Thyroid gland (tissue), 4 donors: ENCODE measurements at places on chromosomes 5 and 9. TPM values are rescaled to one million over a fixed set of nuclear protein-coding genes. Genes with fewer than 3 reads are reported as not detected.

DNA sequence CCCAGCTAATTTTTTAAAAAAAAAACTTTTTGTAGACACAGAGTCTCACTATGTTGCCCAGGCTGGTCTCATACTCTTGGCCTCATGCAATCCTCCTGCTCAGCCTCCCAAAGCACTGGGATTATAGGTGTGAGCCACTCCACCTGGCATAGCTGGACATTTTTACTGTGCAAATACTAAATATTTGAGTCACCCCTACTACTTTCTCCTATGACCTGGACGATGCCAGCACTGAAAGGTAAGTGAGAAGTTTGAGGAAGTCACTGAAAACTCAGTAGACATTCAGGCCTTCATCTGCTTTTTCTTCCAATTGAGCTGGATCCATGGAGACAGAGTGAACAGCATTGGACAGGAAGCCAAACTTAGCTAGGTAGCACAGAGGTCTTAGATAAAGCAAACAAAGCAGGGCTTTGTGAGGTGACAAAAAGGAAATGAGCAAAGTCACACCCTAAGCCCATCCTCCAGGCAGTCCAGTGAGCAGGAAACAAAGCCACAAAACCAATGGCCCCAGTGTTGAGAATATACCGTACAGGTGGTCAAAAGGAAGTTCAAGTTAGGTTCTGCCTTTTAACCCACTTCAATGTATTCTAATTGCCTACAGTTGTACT, 192.6 kb upstream of the RASA1 start:
- no peak for DNase-seq

- DNase-seq: peak; percentile 58
These were observed at the start of gene SNCAIP for GRCh38 chr5:122311961-122312590. SNCAIP (plus strand) TSS chr5:122312237; CDS start chr5:122391135, 78,898 bp downstream.

The TPPP gene
- 7.2 TPM for total RNA-seq

- no peak for DNase-seq
These were observed 67.2 kb upstream of the FUBP3 start for GRCh38 chr9:130512199-130512598.

GRCh38 chr9:137116728-137117127, 2.2 kb upstream of the DPP7 start:
- DNase-seq: no peak

GRCh38 chr5:146924132-146924531, 45.6 kb upstream of the PPP2R2B start:
- DNase-seq: no peak

DNA sequence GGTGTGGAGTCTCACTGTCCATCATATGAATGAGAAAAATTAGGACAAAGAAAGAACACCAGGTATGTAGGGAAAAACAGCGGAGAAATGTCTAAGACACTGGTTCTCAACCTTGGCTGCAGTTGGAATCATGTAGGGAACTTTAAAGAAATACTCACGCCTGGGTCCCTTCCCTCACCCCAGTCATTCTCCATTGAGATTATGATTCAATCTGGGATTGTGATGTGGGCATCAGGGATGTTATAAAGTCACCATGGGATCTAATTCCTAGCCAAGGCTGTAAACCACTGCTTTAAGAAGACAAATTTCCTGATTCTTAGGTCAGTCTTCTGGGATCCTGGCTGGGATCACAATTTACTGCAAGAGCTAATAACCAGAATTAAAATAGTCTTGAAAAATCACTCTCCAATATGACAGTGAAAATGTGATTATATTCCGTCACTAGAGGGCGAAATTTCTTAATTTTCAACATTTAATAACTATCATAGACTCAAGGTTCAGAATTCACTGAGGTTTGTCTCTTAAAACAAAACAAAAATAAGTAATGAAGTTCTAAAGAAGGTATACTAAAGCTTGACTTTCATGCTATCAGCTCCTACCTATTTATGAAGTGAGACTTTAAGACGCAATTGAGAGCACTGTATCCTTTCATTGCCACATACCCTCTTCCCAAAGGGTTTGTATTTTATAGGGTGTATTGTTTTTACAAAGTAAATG, 60.5 kb downstream of the GLDC start:
- no peak for DNase-seq

DNA sequence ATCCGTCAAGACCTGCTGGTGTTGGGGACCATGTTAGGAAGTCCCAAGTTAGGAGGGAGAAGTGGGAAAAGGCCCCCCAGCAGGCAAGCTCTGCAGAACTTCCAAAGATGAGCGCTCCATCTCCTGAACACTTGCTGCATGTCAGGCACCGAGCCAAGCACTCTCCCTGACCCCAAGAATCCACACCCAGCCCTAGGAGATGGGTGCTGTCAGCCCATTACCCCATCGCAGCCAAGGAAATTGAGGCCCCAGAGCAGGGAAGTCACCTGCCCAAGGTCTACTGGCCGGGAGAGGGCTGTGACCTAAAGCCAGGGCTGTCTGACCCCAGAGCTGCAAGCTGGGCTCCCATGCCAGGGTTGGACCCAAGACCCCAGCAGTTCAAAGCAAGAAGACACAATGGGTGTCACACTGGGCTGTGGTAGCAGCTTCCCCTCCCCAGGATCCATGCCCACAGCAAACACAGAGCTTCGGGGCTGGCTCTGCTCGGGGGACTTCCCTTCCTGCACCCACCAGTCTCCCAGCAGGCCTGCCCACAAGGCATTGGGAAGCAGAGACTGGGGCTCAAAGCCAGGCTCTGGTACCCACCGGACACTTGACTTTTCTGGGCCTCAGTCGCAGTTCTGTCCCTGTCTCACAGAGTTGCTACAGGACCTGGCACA, 13.5 kb downstream of the EEIG1 start:
- no peak for DNase-seq

The IL3 gene
- total RNA-seq: not detected

The LAMC3 gene
- 3.9 TPM for total RNA-seq

DNA sequence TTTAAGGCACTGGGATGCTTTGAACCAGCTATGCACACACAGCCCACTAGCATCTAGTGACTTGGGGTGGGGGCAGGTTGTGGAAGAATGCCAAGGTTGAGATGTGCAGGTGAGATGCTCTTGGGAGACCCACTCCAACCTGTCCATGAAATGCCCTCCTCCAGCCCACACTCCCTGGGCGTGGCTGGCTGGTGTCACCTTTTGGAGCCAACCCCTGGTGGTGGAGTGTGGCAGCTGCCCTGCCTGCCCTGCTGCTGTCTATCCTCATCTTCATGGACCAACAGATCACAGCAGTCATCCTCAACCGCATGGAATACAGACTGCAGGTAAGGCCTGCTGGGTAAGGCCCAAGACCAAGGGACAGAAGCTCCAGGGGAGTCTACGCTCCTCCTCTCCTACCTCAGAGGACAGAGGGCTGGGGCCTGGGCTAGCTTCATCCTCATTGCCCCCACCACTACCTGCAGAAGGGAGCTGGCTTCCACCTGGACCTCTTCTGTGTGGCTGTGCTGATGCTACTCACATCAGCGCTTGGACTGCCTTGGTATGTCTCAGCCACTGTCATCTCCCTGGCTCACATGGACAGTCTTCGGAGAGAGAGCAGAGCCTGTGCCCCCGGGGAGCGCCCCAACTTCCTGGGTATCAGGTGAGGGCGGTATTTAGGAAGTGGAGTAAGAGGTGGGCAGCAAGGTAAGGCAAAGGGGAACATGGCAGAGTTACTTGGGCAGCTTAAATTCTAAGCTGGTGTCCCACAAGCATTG, 7.4 kb downstream of the SLC4A9 start:
- DNase-seq: no peak

DNA sequence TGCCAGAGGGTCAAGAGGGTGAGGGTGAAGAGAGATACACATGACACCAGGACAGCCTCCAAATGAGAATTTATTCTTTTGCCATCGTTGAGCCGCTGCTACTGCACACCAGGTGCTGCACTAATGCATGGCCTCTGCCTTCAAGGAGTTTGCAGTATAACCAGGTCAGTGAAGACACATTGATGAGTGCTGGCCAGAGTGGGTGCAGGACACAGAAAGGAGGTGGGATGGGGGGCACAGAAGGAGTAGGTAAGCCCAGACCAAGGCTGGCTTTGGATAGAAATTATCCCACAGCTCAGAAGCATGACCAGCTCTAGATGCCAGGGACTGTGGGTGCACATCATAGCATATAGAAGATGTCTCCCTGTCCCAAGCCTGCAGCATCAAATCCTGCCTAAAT, 38.0 kb downstream of the FOXI1 start:
- no peak for DNase-seq

The TNC gene
- 7.5 TPM for total RNA-seq

- DNase-seq: no peak
These were observed 63.0 kb upstream of the BASP1 start for GRCh38 chr5:17154211-17154996.

The NEURL1B gene
- total RNA-seq: 8.2 TPM

The ODF2 gene
- 22.4 TPM for total RNA-seq

The TTC16 gene
- 0.44 TPM for total RNA-seq

DNA sequence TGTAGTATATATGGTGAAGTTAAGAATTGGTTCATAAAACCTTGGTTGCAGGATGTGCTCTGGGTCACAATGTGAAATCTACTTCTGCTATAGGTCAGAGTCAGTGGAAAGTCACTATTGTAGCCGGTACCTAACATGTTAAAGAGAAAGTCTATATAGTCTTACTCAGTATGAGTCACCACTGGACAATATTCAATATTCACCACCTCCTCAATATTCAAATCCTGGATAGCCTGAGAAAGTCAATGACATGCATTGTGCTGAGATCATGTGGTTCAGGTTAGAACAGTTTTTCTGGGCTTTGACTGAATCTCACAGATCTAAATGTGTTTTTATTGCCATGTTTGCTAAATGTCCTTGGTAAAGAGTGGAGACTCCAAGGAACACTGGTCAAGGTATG, 108.8 kb downstream of the HMHB1 start:
- no peak for DNase-seq

- no peak for DNase-seq
These were observed 10.0 kb upstream of the FAM169A start for GRCh38 chr5:74875994-74876791.

DNA sequence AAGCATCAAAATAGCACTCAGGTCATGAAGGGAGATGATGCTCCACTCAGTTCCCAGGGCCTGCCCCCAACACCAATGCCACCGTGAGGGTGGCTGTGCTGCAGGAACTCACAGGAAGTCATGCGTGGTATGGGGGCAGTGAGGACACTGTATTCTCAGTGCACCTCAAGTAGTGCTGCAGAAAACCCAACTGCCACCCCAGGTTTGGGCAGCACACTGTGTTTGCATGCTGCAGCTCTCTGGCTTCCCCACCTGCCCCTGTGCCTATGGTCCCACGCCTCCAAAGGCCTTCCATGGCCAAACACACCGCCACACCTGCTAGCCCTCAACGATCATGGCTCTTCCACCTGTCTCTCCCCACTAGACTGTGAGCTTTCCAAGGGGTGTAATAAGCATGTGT, 14.3 kb downstream of the LHFPL2 start:
- DNase-seq: peak; percentile 42

- no peak for DNase-seq
These were observed 575.0 kb downstream of the CHSY3 start for GRCh38 chr5:130479045-130479804.

DNA sequence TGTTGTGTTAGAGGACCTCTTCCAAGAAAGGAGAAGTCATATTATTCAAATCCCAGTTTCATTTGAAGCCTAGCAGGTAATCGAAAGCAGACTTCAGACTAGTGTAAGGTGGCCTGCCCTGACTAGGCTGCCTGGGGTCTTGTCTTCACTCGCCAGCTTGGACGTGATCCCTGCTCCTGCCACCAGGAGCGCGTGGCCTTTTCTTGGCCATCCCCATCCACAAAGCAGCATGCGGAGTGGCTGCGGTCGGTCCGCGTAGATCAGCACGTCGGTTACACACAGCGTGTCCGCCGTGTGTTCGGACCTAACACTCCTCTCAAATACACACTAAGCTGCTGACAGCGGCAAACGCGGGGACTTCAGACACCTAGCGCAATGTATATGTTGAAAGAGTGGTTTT, 37.3 kb downstream of the CFAP77 start:
- no peak for DNase-seq

DNA sequence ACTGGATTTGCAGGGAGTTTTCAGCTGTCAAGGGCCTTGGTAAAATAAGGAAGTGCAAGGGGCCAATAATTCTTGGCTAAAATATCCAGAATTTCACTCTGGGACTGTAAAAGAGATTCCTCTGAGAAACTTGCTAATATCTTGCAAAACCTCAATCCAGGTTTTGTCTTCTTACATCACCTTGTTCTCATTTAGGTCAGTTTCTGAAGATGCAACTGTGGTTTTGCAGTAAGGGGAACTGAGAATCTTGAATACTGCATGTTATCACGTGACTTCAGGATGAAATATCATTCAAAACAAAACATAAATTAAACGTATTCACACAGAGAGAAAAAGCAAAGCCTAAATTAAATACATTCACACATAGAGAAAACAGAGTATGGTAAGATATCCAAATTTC, 35.0 kb upstream of the RIC1 start:
- DNase-seq: no peak

The FBXW2 gene
- total RNA-seq: 46.9 TPM

The QRFP gene
- total RNA-seq: not detected

DNA sequence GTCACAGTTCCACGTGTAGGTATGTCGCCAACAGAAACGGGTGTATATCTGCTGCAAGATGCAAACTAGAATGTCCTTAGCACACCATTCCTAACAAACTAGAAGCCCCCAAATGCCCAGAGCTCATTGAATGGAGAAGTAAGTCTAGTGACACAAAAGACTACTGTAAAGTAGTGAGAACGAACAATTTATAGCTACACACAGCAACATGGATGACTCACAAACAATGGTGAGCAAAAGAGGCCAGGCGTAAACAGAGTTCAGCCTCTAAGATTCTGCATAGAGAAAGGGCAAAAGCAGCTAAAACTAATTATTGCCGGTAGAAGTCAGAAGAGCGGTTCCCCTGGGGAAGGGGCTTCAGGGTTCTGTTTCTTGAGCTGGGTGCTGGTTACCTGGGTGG, 74.7 kb downstream of the AMBP start:
- DNase-seq: no peak

GRCh38 chr9:124735121-124735520, 36.0 kb downstream of the NR6A1 start:
- DNase-seq: no peak

GRCh38 chr9:119526698-119527097, 157.5 kb upstream of the BRINP1 start:
- DNase-seq: no peak

DNA sequence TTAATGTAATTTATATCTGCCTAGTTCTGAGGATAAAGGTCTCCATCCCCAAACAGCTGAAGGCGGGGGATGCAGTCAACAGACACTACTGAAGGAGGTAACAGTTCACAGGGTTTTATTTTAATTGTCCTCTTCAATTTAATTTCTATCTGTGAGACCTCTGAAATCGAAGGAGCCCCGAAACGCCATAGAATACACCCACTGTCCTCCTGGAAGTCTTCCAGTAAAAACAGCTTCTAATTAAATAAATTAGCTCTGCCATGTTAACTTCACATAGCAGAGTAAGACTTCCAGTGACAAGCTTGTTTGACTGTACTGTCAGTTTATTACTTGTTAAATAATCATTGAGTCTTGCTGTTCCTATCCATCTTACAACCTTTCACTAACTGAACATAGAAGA, 193.5 kb downstream of the SEC61B start:
- DNase-seq: no peak

DNA sequence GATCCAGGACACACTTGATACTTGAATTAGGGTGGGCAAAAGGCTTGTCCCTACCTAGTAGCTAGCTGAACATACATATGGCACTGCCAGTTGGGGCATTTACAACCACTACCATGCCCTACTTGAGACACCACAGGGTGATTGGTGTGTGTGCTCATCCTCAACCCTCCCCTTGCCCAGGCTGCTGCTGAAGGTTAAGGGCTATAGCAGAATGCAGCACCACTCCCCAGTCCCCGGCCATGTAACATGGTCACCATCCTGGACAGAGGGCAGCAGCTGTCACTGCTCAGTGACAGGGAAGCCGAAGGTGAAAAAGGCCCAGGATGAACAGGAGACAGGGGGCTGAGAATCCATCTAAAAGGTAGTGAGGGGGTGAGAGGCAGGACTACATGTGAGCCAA, 273.9 kb upstream of the SGCD start:
- DNase-seq: no peak
